ENCODE measurements at places on chromosomes 5 and 9.

- no peak for DNase-seq
These were observed 21.0 kb downstream of the DHX29 start for GRCh38 chr5:55286411-55286933.

DNA sequence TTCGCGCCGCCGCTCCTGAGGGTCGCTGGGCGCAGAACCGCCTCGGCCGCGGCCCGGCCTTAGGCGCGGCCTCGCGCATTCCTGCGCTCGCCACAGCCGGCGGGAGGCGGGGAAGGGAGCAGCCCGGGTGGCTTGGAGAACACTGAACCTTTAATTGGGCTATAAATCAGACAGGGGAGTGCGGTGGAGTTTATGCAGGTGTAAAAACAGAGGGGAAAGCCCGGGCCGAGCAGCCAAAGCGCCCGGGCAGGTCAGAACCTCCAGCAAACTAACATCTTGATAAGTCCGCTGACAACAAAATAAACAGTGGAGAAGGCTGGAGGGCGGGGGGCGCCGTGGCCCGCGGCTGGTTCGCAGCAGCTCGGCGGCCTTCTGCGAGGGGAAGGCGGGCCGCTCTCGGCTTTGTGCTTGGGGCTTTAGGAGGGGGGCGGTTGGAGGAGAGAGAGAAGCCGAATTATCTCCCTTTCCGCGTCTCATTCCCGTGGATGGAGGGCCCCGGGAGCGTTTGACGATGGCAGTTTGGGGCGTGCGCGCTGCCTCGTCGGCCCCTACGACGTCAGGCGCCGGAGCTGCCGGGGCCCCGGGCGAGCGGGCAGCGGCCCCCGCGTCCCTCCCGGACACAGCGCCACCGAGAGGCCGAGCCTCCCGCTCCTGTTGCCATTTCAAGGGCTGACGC lies 11.3 kb downstream of the FOXD1 start:
- no peak for DNase-seq

DNA sequence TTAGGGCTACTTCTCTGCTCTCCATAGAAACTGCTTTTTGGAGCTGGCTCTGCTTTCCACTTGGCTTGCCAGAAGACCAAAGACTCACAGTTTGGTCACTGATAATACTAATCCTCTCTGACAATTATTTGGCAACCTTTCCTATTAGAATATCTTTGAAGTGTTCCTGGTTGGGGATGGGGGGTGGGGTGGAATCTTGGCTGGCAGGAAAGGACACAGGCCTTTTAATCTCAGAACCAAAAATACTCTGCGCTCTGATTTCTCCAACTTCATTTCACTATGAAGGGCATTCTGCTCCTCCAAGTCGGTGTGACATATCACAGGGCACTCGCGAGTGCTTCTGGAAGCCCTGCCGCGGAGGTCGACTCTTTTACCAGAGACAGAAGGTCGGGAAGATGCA lies 1329.0 kb upstream of the WWC1 start:
- no peak for DNase-seq

DNA sequence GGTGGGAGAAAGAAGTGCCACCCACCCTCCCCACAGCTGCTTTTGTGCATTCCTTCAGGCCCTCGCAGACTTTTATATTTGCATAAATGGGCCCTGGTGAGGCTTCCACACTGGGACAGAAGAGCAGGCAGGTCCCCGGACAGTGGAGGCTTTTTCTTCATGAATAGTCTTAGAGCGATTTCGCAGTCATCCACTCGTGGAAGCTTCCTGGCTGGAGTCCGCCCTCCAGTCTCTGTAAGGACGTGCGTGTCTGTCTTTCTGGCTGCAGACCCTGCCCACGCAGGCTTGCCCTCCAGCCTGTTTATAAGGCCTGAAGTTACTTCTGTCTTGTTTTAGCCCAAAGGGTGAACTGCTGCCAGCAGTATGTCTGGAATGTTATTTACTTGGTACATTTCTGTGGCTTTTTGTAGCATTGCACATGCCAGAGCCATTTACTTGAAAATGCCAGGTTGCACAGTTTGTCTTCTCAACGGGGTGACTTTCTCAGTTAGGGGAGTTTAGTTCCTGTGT lies 195.7 kb downstream of the AOPEP start:
- DNase-seq, result peak; percentile 52

- no peak for DNase-seq
These were observed 117.0 kb downstream of the GLIS3 start for GRCh38 chr9:4182831-4183230.

Data from brain pericyte (primary cell).